SK-N-MC (cell line): ENCODE measurements at places on chromosomes 12 and 14.
A peak's percentile ranks its signal among the peaks of the same experiment; 100 is the strongest.

DNA sequence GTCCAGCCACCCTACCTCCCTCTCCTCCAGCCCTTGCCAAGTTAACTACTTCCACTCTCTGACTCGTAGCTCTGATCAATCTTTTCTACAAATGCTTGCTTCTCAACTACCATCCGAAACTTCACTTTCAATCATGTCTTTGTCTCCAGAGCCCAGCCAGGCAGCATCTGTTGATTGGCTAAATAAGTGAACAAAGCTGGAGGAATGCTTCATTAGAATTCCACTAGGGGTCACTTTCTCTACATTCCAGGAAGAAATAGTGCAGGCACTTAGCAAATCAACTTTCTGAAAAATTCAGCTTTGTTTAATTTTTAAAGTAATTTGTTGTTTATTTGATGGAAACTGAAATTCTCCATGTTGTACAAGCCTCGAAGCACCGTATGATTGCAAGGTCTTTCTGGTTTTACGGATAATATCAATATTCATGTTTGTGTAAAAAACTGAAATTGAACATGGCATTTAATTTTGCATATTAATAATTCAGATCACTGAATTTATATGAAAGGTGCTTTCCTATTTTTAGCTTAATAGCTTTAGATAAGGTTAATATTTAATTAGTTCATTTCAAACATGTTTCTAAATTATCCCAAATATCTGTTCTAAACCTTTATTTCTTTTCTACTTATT lies 32.4 kb upstream of the HELB start:
- DNase-seq: peak; percentile 14

DNA sequence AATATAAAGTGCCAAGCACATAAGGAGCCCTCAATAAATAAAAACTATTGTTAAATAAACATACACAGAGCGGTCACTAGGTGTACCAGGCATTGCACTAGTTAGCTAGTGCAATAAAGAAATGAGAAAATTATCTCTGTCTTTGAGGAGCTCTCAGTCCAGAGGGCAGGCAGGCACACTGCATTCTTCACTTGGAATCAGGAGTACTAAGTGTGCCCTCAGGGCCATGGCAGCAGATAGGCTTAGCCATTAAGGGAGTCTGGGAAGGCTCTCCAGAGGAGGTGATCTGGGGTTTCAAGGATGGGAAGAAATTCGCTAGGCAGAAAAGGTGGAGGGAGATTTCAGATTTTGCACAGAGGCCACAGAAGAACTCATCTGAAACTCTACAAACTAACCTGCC lies 9.1 kb downstream of the ABCD4 start:
- no peak for DNase-seq

GRCh38 chr12:96183734-96184370 lies 10.3 kb upstream of the ELK3 start:
- no peak for DNase-seq

DNA sequence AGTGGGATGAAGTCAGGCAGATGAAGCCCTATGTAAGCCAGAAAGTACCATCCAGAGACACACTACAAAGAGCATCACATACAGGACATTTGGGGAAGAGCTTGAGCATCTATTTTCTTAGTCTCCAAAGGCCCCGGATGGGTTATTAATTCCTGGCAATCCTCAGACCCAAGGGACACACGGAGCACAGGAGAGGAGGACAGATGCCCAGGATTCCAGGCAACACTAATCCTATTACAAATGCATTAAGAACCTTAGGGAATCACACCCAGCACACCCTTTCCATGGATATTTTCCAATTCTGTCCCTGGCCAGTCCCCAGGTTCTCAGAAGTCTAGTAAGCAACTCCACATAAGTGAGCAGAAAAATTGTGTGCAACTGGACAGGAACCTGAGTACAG lies 65.9 kb downstream of the CMKLR1 start:
- no peak for DNase-seq

- no peak for DNase-seq
Observed at GRCh38 chr14:68012871-68013270, 193.3 kb downstream of the RAD51B start.

DNA sequence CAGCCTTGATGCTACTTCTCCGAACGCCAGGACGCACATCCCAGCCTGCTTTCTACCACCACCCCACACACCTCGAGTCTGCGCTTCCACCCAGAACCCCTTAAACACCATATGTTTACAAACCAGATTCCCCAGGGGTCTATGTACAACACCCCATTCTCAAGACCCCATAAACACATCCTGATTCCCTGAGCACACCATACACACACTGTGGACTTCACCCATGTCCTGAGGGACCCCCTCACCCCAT lies 733 bp downstream of the TTC7B start:
- DNase-seq: no peak
